ENCODE measurements at places on chromosomes 3 and 15.

GRCh38 chr15:80060356-80061006, 1.0 kb downstream of the ZFAND6 start:
- no peak for DNase-seq

- no peak for DNase-seq
Measured at GRCh38 chr3:63231643-63232042, 46.5 kb upstream of the SYNPR start.

DNA sequence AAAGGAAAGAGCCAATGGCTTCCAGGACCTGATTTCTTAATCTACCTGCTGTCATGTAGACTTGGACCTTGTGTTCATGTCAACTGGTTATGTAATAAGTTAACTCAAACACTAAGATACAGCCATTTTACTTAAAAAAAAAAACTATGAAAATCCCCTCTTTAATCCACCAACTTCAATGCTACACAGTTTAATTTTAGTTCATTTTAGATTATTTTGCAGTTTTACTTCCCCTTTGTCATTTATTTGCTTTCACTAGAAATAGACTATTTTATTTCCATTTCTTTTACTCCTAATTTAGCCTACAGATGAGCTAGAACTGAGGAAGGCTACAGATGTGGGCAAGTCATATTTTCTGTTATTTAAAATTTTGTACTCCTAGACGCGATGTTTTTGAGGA, 10.7 kb upstream of the DNAJC13 start:
- no peak for DNase-seq

- DNase-seq: no peak
Measured at GRCh38 chr3:119239206-119239820, 1.4 kb downstream of the B4GALT4 start.

DNA sequence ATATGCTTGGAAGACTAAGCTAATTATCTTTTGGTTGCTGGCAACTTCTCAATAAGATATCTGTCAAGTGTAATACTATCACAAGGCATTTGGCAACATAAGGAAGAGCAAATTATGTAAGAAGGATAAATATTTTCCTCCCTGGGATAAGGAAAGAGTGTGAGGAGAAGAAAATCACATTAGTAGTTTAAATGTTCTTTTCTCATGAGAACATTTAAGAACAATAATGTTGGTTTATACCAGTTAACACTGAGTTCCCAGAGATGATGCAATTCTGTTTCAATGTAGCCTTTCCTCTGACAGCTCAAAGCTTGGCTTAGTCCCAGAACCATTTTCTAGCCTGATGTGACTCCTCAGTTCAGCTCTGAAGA, 66.1 kb upstream of the NPHP3 start:
- DNase-seq: no peak

GRCh38 chr3:60190073-60190472, 1061.2 kb downstream of the FHIT start:
- DNase-seq: no peak

All from NCI-H146 (cell line).